M059J (cell line): ENCODE measurements at places on chromosomes 2 and 18. TPM values are rescaled to one million over a fixed set of nuclear protein-coding genes. Genes with fewer than 3 reads are reported as not detected.

DNA sequence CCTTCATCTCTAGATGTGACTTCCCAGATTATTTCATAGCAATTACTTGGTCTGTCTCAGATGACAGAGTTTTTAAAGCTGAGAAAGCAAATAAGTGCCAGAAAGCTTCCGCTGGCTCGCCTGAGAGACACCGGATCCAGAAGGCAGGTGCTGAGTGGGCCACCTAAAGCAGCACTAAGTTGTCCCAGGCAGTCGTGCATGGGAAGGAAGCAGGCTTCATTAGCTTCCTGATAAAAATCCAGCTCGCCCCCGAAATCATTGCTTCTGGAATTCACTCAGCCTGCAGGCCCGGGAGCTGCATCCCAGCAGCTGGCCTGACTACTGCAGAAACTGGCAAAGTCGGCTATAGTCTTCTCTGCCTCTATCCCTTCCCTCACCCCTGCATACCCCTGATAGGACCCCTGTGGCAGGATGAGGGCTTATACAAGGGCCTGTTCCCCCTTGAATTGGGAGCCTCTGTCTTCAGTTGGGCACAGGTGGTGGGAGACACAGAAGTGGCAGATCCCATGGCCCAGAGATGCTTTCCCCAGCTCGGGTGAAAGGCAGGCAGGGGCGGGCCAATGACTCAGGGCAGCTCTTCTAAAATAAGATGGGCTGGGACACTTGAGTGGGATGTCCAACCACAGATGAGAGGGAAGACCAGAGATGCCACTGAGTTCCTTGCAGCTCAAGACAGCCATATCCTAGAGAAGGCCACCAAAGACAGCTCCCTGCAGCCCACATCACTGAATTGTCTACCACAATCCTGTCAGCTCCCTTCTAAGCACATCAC is 262.4 kb upstream of the PKDCC start:
- no peak for DNase-seq

ARHGAP28 gene
- total RNA-seq: 0.05 and 0.37 TPM in 2 replicates

- DNase-seq: no peak
Observed at GRCh38 chr2:28499282-28499681, 3.4 kb downstream of the PLB1 start.

DNA sequence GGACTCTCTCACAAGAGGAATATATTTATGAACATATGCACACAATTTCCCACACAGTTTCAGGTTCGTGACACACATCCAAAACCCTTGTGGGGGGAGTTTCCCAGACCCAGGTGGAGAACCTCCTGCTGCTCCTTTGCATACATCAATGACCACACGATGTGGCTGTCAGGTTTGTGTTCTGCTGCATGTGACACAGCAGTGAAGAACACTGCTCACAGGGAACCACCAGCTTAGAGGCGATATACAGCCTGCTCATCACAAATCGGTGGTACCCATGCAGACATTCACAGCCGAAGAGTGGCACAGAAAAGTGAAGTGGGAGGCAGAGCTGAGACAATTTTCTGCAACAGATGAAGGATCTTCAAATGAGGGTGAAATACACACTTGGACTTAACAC is 175.6 kb upstream of the ZFP36L2 start:
- DNase-seq: no peak

- DNase-seq: no peak
Observed at GRCh38 chr18:44849361-44849760, 168.7 kb downstream of the SETBP1 start.
